Stimulated activated CD4-positive, alpha-beta T cell treated with anti-CD3 and anti-CD28 coated beads, TNF-alpha, amount 100 ng/mL, for 4 hours (primary cell): ENCODE measurements at places on chromosomes 6 and 20.

- DNase-seq, result no peak
These were observed 69.0 kb downstream of the BTBD9 start for GRCh38 chr6:38570750-38571149.

DNA sequence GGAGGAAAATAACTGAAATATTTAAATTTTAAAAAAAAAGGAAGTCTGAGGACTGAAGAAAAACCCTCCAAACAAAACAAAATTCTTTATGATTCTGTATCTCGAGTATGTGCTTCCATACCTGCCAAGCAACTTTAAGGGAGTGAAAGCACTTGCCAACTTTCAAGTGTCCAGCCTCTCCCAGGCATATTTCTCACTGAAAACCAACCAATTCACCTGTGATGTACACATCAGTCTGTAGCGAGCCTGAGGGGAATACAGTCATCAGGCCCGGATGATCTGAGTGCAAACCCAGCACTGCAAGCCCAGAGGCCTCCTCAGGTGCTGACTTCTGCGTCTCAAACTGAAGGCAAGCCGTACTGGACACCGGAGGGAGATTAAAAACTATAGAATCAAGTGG is 164.8 kb upstream of the NT5E start:
- DNase-seq, result no peak

- no peak for DNase-seq
These were observed 495.4 kb upstream of the SOX4 start for GRCh38 chr6:21098134-21098533.

DNA sequence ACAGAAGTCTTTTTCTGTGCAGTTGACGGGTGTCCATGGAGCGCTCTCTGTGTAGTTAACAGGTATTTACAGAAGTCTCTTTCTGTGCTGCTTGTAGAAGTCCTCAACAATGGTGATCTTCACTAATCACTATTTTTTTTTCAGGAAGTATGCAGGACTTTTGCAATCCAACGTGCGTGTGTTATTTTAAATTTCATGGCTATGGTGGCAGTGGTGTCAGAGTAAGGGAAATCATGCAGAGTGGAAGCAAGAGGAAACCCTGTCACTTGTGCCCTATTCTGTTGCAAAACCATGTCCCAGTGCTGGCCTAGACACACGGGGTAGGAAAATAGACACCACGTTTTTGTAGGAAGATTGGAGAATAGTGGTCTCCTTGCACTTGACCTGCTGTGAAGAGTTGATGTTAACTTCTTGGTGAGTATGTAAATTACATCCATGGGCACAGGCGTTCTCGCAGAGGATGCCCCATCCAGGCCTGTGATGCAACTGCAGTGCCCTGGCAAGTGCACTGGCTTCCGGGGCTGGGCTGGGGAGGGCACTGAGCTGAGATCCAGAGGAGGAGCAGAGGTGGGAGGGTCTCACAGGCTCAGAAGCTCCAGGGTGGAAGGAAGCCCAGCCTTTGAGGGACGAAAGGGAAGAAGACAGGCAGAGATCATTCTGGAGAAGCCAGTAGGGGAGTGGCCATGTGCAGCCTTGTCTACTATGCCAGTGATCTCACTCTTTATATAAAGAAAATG is 146.5 kb downstream of the SYCP2 start:
- DNase-seq, result no peak

- DNase-seq, result no peak
These were observed 301.0 kb downstream of the CENPW start for GRCh38 chr6:126640921-126641320.

DNA sequence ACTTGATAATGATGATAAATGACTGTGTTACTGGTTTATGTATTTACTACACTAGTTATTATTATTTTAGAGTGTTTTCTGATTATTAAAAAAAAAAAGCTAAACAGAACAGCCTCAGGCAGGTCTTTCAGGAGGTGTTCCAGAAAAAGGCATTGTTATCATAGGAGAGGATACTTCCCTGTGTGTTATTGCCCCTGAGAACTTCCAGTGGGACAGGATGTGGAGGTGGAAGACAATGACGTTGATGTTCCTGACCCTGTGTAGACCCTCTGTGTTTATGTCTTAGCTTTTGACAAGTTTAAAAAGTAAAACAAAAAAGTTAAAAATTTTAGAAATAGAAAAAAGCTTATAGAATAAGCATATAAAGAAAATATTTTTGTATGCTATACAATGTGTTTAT is 49.1 kb downstream of the NCOA7 start:
- DNase-seq, result no peak

GRCh38 chr6:15598273-15598798 is 64.5 kb downstream of the DTNBP1 start:
- no peak for DNase-seq

GRCh38 chr6:45377043-45377553 is 636 bp downstream of the SUPT3H start:
- DNase-seq, result peak; percentile 78

GRCh38 chr6:12844284-12845223 is 128.0 kb downstream of the PHACTR1 start:
- DNase-seq, result no peak

DNA sequence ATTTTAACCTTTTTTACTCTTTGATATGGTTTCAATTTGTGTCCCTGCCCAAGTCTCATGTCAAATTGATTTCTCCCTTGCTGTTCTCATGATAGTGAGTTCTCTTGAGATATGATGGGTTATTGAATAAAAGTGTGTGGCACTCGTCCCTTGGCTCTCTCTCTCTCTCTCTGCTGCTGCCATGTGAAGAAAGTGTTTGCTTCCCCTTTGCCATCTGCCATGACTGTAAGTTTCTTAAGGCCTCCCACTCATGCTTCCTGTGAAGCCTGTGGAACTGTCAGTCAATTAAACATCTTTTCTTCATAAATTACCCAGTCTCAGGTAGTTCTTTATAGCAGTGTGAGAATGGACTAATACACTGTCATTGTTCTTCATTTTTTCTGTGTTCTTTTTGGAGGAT is 48.5 kb downstream of the LIN28B start:
- DNase-seq, result no peak

DNA sequence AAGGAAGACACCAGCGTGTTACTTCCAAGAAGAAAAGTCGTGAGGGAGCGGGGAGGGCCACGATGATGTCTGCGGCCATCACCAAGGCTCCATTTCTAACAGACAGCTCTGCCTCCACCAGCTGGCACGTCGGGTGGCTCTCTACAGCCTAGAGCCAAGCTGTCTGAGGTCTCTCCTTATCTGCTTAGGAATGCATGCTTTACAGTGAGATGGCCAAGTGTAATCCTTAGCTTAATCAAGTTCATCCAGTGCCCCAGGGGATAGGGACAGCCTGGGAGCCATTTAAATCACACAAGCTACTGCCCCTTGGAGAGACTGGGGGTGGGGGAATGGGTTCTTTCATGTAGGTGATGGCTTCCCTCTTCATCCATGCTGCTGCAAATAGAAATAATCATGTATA is 213.8 kb upstream of the CST7 start:
- no peak for DNase-seq
